ENCODE measurements at places on chromosomes 7 and 10.

- no peak for DNase-seq
Observed at GRCh38 chr10:90437452-90437851, 420.4 kb downstream of the HTR7 start.

DNA sequence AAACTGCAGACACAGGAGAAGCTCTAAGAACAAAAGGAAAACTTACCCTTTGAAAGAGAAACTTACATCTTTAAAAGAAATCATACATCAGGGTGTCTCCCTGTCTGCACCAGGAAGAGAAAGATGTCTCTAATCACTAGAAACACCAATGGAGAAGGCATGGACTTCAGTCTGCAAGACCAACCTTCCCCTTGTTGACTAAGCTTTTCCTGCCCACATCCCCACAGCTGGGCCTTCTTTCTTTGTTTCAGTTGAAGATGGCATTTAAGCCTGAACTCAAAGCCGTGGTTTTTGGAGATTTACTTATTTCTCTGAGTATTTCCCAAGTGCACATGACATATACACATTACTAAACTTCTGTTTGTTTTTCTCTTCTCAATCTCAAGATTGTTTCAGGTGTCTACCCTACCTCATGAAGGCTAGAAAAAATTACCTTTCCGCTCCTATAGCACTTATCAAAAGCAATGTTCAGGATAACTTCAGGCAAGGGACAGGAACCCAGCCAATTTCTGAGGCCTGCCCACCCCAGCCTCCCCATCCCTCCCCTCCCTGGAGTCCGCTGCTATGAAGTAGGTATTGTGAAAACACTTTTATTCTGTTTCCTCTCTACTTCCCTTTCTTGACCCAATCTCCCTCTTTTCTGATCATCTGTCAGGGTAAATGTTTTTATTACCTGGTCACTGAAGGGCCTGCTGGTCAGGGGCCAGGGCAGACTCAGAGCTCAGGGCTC lies 2.8 kb upstream of the SLC29A3 start:
- DNase-seq = no peak

- DNase-seq = no peak
Observed at GRCh38 chr10:36096576-36096975, 454.5 kb upstream of the FZD8 start.

DNA sequence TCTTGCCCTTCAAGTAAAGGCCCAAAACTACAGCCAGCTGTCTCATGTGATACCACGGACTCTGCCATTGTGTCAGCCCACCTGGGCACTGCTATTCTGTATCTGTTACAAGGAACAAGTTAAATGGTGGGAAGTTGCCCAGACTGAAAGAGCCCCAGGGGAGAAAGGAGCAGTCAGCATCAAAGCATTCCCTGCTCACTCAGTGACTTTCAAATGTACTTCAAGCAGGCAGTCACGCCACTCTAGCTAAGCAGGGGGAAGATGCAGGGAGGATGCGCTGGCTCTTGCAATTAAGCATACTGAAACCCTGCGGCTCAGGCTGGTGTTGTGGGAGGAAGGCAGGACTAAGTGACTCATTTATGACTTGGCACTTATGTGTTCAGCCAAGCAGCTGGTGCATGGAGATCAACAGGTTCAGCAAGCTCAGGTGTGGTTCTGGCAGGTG lies 1249.6 kb downstream of the TYW1 start:
- peak; percentile 57 for DNase-seq

GRCh38 chr7:140719721-140720120 lies 23.2 kb downstream of the NDUFB2 start:
- DNase-seq = peak; percentile 53

GRCh38 chr7:38658921-38659320 lies 27.7 kb upstream of the AMPH start:
- peak; percentile 20 for DNase-seq

DNA sequence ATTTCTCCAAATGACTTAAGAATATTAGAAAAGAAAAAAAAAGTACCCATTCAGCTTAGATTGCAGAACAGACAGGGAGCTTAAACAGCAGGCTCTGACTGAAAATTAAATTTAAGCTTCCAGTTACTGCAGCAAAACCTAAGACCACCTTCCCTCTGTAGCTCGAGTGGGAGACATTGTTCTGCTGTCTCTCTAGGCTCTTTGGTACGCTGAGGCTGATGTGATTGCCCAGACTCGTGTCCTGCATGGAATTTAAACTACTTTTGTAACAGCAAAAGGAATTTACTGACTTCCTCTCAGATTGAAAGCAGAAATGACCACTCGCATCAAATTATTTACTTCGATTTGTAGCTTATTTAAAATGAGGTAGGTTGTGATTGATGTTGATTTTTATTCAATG lies 124.6 kb downstream of the LRRTM3 start:
- DNase-seq = no peak

DNA sequence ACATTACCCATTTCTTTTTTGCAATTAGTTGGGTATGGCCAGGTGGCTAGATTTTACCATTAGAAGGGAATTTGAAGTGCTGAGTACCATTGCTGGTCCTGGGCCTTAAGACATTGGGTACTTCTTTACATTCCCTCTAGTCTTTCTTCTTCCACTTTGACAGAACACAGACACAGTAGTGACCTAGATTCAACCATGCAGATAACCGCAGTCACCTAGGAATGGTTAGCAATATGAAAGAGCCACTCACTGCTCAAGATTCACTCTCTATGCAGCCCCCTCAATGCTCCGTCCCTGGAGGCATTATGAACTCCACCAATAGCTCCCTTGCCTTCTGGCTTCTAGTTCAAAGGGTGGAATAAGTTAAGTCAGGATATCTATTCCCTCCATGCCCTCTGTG lies 16.2 kb upstream of the PON1 start:
- DNase-seq = no peak
